ENCODE measurements at places on chromosomes 2 and 18.

DNA sequence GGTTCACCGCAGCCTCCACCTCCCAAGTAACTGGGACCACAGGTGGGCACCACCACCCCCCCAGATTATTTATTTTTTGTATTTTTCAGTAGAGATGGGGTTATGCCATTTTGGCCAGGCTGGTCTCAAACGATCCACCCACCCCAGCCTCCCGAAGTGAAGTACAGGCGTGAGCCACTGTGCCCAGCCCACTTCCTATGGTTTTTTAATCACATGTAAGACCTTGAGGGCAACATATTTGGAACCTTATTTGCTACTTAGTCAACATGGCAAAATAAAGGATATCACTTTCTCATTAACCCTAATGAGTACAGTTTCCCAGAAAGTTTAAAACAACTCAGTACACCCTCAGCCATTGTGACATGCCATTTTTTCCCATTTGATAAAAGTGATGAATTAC is 64.7 kb downstream of the EIF5B start:
- no peak for DNase-seq

DNA sequence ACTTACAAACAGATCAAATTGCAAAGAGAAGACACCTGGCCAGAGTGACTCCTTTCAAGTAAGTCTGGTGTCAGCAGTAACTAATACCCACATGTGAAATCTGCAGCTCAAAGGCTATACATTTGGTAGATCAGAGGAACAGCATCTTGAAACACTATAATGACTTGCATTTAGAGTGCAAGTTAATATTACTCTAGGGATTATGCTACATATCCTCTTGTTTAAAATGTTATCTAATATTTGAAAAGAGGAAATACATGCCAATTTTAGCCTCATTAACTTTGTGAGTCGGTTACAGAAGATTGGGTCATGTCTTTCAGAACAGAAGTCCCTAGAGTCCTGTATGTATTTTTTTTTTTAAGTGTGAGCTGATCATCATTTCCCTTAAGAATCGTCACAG is 15.2 kb downstream of the LANCL1 start:
- no peak for DNase-seq

DNA sequence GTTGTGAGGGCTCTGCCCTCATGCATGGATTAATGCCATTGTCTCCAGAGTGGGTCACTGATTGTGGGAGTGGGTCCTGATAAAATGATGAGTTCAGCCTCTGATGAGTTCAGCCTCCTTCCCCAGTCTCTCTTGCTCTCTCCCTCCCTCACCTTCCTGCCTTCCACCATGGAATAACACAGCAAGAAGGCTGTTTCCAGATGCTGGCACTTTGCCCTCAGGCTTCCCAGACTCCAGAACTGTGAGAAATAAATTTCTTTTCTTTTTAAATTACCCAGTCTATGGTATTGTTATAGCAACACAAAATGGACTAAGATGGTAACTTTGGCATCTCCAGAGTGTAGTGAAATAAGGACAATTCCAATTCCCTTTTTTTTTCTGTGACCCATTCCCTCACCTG is 47.1 kb upstream of the MAP4K3 start:
- no peak for DNase-seq

DNA sequence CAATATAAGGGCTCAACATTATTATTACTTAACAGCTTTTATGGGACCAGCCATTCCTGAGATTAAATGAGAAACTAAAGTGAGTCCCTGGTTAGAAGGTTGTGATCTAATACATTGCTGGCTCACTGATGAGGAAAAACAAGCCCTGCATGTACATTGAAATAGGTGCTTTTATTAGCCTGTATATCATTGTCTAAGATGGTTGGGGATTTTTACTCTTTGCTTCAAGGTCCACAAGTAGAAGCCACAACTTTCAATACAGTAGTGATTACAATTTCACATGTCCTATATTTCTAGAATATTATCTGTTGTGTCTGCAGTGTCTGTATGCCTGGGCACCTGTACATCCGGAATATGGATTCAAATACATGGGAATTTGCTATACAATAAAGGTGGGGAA is 104.1 kb upstream of the FZD5 start:
- DNase-seq, result no peak

DNA sequence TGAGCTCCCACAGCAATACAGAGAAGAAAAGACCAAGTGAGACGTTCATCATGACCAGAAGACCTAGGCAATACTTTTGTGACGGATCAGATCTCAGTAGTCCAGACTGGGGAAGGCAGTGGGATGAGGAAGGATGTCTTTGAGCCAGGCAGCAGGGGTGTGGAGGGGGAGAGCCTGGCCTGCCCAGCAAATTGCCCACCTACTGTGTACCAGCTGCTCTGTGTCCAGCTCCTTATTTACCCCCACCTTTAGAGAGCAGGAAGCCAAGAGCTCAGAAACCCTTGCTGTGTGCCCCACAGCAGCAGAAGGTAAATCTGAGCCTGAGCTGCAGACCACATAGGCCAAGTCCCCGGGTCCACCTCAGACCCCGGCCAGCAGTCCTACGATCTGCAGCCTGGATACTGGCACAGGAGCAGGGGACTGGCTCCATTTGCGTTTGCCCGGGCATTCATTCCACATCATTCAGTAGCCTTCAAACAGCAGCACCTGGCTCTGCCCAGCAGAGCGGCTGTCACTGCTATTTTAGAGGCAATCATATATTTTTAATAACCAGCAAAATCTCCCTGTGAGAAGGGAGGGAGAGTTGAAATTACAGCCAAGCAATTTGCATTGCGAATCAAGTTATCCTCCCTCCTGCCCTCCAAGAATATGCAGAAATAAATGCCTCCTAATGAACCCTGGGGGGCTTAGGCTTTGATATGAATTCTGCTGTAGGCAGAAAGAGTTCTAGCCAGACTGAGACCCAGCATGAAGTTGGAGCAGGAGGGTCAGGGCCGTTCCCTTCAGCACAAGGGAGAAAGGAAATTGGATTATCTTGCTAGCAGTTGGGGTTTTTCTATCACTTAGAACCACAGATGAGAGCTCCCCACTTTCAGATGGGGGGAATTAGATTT is 110.0 kb upstream of the FZD7 start:
- no peak for DNase-seq

- DNase-seq, result no peak
Observed at GRCh38 chr18:50969448-50969847, 1.6 kb downstream of the ELAC1 start.

- DNase-seq, result no peak
Observed at GRCh38 chr2:144663207-144663606, 143.3 kb upstream of the ZEB2 start.
